ENCODE measurements at places on chromosomes 4 and X.
A peak's percentile ranks its signal among the peaks of the same experiment; 100 is the strongest.

DNA sequence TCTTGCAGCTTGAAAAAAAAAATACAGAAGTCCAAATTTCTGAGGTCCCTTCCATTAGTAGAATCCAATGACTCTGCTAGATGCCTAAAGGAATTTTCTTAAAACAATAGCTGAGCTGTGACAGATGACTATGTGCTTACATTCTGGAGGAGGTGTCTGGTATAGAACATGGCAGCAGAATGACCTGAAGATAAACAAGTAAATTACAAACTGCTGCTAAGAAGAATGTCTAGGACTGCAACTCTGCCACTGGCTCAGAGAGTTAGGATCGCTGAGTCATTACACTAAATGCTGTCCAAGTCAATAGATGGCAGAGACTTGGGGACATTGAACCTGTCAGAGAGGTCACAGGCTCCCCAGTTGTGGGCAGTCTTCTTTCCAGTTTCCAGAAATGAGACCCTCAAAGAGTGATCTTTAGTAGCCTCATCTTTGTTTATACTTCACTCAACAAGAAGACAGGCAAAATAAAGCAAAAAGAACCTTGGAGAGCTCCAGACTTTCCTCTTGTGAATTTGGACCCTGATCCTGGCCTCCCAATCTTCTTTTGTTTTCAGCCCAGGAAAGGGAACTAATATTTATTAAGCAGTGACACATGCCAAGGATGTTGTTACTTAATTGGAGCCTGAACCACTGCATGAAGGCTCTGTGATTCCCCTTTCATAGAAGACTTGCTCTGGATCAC lies 56.4 kb upstream of the SCML1 start:
- DNase-seq, result no peak

GRCh38 chr4:77179519-77179918 lies 22.5 kb downstream of the CCNG2 start:
- no peak for DNase-seq

DNA sequence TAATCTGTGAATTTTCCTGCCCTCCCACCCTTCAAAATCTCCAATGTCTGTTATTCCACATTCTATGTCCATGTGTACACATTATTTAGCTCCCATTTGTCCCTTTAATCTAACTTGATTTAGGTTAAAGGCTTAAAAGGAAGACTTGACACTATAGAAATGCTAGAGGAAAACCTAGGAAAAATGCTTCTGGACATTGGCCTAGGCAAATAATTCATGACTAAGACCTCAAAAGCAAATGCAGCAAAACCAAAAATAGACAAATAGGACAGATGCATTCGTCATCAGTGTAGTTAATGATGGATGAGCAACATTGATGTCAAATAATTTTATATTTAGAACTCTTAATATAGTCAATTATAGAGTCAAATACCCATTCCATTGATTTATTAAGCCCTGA lies 36.9 kb downstream of the INTU start:
- DNase-seq, result no peak

GRCh38 chr4:16676230-16676770 lies 222.1 kb downstream of the LDB2 start:
- no peak for DNase-seq

- no peak for DNase-seq
Measured at GRCh38 chrX:12895866-12896265, 10.6 kb upstream of the TLR8 start.

GRCh38 chr4:128684016-128684415 lies 125.5 kb upstream of the JADE1 start:
- no peak for DNase-seq

- no peak for DNase-seq
Measured at GRCh38 chrX:118536204-118536603, 40.6 kb downstream of the DOCK11 start.

DNA sequence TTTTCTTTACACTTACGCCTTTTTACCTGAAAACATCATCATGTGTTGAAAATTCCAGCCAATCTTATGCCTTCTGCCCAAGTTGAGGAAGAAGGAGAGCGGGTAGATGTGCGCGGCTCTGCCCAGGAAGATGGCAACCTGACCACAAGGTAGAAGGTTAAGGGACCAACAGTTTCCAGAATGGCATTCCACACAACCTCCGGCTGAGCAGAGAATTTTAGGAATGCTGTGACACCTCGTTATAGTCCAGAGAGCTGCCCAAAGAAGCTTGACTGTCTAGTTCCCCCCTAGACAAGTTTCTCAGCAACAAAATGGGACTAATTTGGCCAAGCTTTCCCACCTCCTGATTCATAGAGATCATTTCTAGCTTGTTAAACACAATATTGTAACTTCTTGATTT lies 75.1 kb downstream of the CHST7 start:
- no peak for DNase-seq

DNA sequence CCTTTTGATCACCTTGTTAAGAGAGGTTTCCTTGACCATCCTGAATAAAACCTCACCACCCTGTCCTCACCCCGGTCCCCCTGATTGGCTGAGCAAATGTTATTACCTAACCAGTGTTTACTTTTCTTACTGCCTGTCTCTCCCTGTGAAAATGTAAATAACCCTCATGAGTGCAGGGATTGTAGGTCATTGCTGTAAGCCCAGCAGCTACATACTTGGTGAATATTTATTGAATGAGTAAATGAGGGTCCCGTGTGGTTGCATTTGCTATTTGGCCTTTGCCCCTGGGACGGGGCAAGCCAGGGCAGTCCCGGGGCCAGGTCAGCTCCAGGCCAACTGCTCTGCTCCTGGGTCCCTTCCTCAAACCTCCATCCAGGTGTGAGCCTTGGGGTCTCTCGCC lies 55.5 kb upstream of the CLCN4 start:
- no peak for DNase-seq

DNA sequence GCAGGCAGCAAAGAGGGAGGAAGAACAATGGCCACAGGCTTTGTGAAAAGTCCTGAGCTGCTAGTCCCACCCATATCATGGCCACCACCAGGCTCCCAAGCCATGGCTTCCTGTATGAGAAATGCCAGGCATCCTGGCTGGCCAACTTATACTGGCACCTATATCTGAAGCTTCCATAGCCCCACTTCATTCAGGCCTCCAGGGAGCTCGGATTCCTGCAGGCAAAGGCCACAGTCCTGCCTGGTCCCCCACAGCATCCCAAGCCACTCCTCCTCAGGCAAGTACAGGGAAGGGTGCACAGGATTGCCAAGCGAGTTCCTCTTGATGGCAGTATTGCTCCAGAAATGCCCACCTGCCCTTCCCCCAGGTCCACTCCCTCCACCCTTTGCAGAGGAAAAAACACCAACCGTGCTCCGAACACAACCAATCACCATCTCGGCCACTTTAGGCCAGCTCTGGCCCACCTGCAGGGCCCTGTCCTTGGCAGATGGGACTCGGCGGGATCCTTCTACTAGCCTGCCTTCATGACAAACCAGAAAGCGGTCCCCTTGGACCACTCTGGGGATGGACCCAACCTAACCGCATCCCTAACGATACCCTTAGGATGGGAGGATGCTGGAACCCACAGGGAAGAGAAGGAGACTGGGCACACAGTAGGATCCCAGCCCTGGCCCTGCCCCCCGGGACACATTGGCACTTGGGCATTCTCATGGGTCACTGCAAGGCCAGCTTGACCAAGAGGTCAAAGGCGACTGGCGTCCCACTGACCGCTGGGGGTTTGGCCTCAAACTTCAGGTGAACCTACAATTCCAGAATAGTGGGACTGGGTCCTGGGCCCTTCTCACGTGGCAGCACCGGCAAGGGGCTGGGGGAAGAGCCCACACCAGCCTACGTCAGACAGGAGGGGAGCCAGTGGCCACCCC lies 220.4 kb upstream of the AGTR2 start:
- no peak for DNase-seq

DNA sequence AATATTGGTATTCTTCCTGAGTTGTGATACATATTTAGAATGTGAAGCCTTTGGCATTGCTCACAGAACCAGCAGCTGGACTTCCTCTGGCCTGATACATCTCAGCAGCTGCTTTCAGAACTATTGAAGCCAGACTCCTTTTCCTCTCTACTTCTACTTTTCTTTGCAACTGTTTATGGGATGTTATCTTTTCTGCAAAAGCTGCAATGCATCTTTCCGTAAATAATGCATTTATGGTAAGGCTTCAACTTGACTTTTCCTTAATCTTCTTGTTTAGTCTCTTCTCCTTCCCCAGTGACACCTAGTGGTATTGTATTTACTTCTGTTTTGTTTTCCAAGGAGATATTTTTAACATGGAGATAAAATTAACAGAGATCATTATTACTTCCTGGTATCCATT lies 1548.7 kb downstream of the PCDH7 start:
- no peak for DNase-seq

- DNase-seq, result no peak
Measured at GRCh38 chr4:182067828-182068227, 175.4 kb upstream of the TENM3 start.

- peak; percentile 19 for DNase-seq
Measured at GRCh38 chr4:40388239-40388638, 53.1 kb downstream of the CHRNA9 start.

- no peak for DNase-seq
Measured at GRCh38 chr4:37754410-37755185, 68.4 kb upstream of the RELL1 start.

- no peak for DNase-seq
Measured at GRCh38 chrX:2391869-2392606, 108.7 kb downstream of the DHRSX start.

- no peak for DNase-seq
Measured at GRCh38 chr4:26611885-26612284, 28.0 kb downstream of the TBC1D19 start.

GRCh38 chr4:159308566-159309340 lies 205.9 kb downstream of the RAPGEF2 start:
- no peak for DNase-seq

DNA sequence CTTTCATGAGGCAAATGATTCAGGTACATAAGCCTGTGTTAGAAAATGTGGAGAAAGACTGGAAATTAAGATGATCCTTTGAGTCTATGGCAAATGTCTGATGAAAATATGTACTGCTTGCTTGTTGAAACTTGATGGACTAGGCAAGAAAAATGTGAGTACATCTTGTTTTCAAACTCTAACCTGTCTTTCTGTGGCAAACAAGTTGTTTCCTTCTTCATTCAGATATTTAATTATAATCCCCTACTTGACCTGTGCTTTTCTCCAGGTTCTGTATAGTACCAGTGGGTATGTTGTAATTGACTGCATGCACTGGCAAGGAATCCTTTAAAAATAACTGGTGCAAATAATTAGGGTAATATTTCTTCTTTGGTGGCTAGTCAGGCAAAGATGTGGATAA lies 136.7 kb downstream of the ARHGAP24 start:
- no peak for DNase-seq

- no peak for DNase-seq
Measured at GRCh38 chr4:85005865-85006377, 39.4 kb upstream of the WDFY3 start.

DNA sequence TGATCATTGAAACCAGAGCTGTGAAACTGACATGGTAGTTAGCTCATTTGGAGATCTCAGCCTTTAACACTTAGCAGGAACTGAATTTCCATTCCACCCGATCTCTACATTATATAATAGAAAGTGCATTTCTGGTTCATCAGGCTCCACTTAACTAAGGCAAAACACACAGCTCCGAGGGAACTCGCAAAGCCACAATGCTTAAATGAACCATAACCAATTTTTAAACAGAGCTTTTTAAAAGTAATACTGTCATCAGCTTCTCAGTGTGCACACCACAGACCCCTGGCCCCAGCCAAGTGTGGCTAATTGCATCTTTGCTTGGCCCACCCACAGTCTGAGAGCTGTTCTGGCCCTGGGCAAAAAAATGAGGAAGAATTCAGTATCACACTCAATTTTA lies 66.1 kb downstream of the DCHS2 start:
- DNase-seq, result no peak

DNA sequence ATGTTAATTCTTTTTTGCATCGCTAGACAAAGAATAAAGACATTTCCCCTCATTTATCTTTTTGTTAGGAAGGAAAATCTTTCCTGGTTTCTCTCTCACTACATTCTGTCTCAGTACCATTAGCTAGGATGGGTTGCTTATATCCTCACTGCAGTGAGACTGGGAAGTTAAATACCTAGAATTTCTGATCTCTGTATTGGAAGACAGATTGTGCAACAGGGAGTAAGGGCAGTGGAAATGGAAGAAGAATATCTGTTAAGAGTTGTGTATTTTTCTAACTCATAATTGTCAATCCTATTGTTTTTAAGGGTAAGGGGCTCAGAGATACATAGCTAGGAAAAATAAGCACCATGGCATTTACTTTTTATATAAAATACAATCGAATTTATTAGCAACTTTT lies 19.6 kb downstream of the PTPN13 start:
- no peak for DNase-seq

DNA sequence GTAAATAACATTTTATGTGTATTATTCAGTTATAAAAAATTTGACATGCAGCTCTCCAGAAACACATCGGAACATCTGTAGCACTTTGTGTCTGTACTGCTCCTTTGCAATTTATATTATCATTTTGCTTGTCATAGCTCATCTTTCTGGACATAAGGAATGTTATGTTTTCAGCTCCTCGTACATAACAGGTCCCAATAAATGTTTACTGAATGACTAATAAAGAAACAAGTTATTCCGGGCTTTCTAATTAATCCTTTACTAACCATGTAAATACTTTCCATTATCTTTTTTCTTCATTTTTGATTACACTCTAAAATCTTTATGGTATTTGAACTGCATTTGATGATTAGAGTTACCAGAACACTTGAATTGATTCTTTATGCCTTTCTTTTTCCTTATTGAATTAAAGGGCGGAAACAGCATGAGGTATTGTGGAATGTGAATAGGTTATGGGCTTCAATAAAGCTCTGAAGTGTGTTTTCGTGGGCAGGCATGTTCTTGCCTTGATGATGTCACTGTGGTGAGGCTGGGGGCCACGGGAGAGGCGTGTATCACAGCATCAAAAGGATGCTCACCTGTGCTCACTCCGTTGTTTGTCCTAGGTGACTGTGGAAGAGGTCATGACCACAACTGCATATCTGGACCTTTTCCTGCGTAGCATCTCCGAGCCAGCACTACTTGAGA lies 131.6 kb downstream of the GATB start:
- no peak for DNase-seq

- peak; percentile 26 for DNase-seq
Measured at GRCh38 chr4:108360754-108361445, 192.2 kb upstream of the LEF1 start.

All from nephron progenitor cell (in vitro differentiated cells).